HT-29 (cell line): ENCODE measurements at places on chromosomes 4 and X.
A peak's percentile ranks its signal among the peaks of the same experiment; 100 is the strongest.

- DNase-seq, result no peak
Measured at GRCh38 chr4:85777908-85778631, 303.1 kb downstream of the ARHGAP24 start.

DNA sequence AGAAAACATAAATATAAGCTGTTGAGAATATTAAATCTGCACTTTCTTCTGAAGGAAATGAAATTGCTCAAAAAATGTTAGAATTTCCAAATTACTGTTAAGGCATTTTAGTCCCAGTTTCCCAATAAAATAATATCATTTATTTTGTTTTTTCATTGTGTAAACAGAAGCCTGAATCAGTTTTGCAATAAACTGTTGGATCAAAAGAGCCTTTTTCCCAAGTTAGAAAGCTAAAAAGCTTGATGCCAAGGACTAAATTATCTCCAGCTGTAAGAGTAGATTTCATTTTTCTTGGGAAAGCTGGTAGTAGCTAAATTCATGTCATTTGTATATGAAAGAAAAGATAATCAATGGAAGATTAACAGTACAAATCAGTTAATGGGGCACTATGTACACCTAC, 95.8 kb downstream of the RNF150 start:
- DNase-seq, result no peak

- no peak for DNase-seq
Measured at GRCh38 chr4:146329050-146329716, 114.8 kb downstream of the REELD1 start.

- DNase-seq, result no peak
Measured at GRCh38 chr4:168708108-168708507, 211.3 kb downstream of the PALLD start.

GRCh38 chr4:125486351-125486750, 171.6 kb downstream of the FAT4 start:
- DNase-seq, result no peak

DNA sequence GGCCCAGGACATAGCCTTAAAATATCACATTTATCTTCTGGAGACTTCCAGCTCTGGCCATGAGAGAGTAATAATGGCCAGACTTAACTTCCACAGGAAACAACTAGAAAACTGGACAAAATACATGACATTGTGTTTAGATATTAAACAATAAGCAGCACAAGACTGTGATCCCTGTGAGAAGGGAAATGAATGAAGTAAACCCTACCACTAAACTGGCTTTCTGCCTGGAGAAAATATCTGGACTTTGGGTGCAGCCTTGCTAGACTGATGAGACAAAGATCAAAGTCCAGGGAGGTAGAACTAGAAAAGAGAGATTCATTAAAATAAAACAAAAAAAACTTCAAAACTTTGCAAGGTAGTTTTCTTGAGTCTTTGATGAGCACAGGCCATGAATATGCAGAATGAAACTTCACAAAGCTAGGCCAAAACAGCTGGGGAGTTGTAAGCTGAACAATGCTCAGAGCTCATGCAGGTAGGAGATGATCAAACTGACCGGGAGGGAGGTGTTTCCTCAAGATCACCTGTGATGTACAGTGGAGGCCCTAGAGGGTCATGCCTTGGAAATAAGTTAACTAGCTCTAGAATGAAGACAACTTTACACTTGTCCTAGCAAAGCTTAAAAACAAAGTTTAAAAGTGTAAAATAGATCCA, 147.0 kb upstream of the SH3RF1 start:
- peak; percentile 24 for DNase-seq

DNA sequence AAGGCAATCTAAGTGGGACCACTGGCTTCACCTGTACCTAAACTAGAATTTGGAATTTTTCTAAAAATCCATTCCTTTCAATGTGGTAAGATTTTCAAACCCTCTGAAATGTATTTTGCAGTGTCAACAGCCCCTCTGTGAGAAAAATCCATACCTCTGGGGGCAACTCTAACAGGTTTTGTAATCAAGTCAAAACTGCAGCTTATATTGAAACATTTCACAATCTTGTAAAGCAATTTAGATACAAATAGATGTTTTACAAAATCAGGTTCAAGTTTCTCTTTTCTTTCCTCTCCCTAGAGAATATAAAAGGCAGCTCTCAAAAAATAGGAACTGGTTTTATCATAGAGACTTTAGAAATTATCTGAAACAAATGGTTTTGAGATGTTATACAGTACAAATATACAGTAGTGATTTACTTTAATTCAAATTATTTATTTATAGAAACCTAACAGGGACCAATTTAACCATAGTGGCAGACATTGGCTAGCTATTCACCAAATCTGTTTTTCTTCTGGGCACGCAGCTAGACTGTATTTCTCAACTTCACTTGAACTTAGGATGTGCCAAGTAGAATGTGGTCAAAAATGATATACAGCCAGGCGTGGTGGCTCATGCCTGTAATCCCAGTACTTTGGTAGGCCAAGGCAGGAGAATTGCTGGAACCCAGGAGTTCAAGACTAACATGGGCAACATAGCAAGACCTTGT, 36.3 kb upstream of the SPINK2 start:
- DNase-seq, result no peak

GRCh38 chr4:10058371-10058770, 37.1 kb upstream of the SLC2A9 start:
- DNase-seq, result no peak

GRCh38 chr4:158094413-158095134, 78.3 kb downstream of the GASK1B start:
- peak; percentile 87 for DNase-seq

DNA sequence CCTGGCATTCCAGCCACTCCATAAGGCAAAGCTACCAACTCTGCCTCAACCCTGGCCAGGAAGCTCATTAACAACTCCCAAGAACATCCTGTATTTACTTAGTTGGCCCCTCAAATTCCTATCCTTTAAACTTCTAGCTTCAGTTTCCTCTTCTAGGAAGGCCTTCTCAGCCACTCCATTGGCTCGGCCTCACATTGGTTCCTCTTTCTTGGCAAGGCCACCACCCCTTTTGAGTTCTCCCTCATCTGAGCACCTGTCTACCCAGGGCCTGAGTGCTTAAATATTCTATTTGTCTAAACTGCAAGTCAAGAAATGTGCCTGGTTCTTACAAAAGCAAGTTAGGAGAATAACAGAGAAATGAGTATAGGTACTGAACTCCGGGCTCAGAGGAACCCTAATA, 10.0 kb downstream of the SMC1A start:
- DNase-seq, result no peak

DNA sequence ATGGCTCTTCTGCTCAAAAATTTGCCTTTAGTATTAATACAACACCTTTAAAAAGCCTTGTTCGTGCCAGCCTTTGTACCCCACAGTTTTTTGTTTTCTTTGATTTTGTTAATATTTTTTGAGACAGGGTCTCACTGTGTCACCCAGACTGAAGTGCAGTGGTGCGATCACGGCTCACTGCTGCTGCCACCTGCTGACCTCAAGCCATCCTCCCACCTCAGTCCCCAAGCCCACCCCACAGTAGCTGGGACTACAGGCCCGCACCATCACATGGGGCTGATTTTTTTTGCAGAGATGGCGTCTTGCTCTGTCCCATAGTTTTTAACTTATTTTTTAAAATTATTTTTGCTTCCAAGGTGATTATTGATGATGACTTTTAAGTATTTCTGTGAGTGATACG, 134.0 kb downstream of the HTR2C start:
- DNase-seq, result peak; percentile 15

DNA sequence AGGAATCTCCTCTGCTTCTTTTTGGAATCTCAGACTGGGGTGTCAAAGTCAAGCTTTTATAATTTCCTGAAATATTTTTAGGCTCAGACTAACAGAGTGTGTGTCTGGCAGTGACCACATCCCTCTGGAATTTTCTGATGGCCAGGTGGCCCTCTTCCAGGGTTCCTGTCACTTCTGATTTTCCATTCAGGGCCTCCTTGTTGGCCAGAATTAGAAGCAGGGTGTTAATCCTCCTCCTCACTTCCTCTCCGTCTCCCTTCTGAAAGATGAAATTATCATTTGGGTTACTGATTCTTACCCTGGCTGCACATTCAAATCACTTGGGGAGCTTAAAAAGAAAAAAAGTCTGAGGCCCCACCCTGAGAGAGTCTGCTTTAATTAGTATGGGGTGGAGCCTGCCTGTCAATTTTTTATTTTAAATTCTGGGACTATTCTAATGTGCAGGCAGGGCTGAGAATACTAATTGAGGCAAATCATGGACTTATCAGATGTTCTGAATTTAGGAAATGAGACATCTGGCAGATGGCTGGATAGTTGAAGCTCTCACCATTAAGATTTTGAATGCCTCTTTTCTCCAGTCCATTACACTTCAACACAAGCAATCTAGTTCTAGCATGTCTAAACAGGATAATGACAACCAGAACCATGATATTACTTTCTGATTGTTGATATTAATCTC, 43.2 kb downstream of the HAND2 start:
- DNase-seq, result no peak

DNA sequence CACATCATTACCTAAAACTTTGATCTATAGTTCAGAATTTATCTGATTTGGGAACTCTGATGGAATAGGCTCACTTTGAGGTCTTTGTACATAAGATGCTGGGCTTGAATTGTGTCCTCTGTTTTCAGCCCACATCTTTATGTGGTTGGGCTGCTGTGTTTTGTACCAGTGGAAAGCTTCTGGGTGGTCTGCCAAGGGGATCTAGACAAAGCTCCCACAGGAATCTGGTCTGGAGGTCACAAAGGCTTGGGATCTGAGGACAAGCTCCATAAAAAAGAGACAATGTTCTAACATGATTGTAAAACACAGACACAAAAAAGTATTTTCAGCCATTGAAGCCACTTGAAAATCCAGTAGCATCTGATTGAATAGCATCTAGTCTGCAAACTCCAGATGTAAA, 393.5 kb upstream of the PITX2 start:
- DNase-seq, result no peak

DNA sequence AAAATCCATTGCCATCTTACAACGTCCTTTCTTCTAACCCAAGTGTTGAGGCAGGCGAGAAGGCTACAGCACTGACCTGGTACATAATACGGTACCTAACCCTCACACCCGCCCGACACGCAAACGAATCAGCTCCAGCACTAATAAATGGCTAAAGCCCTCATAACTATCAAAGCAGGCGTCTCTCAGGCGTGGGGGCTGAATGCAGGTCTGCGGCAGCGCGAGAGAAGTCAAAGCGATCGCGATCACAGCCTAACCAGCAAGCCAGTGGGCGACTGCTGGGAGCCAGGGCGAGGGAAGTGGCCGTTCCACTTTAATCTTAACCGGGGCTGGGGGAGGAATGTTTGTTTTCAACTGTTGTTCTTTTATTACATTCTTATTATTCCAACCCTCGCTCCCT, 1.5 kb downstream of the CDX4 start:
- DNase-seq, result no peak

GRCh38 chrX:66760651-66761050, 121.8 kb upstream of the EDA2R start:
- peak; percentile 52 for DNase-seq

GRCh38 chrX:6187256-6187655, 41.4 kb downstream of the NLGN4X start:
- no peak for DNase-seq

GRCh38 chr4:115279330-115279729, 165.9 kb upstream of the NDST4 start:
- no peak for DNase-seq

DNA sequence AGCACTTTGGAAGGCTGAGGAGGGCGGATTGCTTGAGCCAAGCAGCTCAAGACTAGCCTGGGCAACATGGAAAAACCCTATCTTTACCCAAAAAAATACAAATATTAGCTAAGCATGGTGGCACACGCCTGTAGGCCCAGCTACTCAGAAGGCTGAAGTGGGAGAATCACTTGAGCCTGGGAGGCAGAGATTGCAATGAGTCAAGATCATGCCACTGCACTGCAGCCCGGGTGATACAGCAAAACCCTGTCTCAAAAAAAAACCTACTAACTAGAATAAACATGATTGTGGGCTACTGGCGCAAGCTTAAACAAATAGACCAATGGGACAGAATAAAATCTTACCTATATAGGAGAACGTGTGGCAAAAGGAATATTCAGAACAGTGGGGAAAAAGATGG, 7.3 kb downstream of the CDKL2 start:
- DNase-seq, result no peak

DNA sequence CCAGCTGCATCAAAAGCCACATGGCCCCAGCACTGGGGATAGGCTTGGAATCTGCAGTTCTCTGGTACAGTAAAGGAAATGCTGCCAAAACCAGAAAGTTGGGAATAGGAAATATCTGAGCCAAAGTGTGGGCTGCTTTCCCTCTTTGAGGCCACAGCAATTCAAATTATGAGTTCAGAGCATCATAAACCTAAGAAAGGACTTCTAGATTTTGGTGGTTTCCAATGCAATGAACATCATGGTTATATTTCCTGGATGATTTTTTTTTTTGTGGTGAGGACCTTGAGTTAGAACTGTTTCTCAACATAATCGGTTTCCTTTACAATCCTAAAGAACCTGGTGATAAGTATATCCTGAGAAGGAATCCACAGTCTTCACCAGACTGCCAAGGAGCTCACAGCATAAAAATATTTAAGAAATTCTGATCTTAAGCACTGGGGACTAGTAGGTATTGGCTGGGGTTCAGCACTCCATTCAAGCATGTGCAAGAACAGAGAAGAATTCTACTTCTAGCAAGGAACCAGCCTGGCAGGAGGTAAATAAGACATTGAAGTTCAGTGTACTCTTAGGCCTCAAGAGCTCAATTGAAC, 29.8 kb upstream of the ARHGAP24 start:
- DNase-seq, result no peak

DNA sequence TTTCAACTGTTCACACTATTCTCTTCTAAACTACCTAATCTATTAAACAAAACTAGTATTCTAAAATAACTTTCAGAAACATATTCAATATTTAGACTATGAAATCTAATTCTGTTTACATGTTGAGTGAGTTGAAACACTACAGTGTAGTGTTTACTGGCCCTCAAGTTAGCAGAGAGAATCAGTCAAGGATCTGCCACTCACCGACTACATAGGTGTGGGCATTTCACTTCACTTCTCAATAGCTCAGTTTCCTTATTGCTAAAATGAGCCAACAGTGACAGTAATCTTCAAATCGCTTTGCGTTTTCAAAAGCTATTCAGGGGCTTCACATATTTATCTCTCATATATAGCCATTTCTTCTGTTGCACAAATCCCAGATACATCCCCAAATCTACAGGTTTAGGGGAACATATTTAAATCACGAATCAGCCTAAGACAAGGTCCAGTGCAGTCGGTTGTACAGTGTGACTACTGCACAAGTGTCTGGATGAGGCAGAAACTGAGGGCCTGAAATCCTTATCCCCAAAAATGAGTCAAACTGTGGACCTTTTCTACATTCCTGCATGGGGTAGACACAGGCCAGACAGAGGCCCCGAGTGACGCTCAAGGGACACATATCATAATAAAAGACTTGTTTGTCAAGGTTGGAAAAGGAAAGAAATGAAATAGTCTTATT, 129.8 kb downstream of the PPP3CA start:
- no peak for DNase-seq

- DNase-seq, result no peak
Measured at GRCh38 chrX:12843061-12843667, 23.7 kb upstream of the TLR7 start.

DNA sequence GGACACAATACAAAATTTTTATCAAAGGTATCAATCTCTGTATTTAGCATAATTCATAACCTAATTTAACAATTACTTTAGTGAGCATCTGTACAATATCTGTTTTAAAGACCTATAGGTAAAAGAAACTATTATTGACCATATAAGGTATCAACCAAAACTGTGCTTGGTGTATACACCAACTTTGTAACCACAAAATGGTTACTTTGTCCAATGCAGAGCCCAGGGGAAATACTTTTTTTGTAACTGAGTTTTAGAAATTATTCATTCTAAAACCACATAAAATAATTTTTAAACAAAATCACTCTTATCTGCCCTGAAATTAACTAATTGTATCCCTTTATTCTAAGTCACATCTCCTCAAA, 5.0 kb downstream of the CXXC4 start:
- no peak for DNase-seq

- peak; percentile 64 for DNase-seq
Measured at GRCh38 chrX:119729408-119730201, 28.8 kb upstream of the SOWAHD start.
